ENCODE measurements at places on chromosomes 16 and 17.

DNA sequence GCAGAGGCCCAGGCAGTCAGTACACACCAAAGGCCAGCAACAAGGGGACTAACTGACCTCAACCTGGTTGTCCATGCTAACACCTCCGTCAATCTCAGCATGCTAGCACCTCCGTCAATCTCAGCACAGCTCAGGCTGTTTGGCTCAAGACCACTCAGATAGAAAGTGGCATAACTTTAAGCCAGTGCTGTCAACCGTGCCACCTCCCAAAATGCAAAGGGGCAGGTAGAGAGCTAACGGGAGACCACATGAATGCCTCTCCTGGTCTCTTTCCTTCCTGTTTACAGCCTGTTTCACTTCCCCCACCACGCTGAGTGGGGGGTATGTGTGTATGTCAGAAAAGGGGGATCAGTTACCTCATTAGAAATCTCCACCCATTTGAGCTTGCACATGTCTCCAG is 3.3 kb downstream of the UBTF start:
- DNase-seq, result no peak

- DNase-seq, result no peak
Observed at GRCh38 chr16:50550035-50550434, 1.8 kb downstream of the NKD1 start.

- DNase-seq, result no peak
Observed at GRCh38 chr17:82524540-82524939, 5.0 kb downstream of the FOXK2 start.

DNA sequence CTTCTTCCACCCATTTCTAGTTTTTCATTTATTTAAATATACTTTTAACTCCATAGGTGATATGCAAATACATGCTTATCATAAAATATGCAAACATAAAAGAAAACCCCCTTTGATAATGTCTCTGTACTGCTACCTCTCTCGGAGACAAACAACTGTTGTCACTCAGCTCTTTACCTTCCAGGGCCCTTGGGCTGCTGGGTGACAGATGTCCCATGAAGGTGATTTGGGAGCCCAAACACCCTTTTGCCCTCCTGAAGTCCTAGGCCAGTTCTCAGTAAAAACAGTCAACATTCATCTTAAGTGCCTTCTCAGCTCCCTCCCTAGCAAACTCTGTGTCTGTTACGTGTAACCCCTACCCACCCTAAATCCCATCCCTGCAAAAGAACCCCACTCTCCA is 37.5 kb downstream of the CHD9 start:
- DNase-seq, result no peak

- no peak for DNase-seq
Observed at GRCh38 chr17:82931699-82932517, 92.1 kb upstream of the ZNF750 start.

GRCh38 chr17:77502626-77503292 is 362.0 kb downstream of the SEC14L1 start:
- no peak for DNase-seq

DNA sequence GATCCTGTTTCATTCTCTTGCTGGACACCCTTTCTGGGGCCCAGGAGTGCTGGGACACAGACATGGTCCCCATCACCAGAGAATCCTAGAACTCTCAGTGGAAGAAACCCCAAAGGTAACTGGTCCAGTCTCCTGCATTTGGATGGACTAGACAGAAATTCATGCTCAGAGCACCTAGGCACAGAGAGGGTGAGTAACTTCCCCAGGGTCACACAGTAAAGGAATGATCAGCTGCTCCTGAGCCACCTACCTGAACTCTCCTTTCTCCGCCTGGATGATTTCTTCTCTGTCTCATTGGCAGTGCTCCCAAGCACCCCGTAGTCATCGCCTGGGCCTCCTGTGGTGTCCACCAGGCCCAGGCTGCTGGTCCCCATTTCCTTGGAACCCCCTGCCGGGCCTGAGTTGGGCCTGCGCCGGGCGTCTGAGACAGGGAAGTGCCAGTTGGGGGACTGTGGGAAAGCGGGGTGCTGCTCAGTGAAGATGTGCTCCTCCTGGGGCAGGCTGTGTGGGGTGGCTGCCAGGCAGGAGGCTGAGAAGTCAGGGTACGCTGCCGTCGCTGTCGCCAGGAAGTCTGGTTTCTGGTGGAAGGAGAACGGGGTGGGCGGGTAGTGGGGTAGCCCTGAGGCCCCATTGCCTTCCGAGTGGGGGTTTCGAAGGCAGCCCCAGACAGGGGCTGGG is 767 bp downstream of the MEOX1 start:
- DNase-seq, result no peak

DNA sequence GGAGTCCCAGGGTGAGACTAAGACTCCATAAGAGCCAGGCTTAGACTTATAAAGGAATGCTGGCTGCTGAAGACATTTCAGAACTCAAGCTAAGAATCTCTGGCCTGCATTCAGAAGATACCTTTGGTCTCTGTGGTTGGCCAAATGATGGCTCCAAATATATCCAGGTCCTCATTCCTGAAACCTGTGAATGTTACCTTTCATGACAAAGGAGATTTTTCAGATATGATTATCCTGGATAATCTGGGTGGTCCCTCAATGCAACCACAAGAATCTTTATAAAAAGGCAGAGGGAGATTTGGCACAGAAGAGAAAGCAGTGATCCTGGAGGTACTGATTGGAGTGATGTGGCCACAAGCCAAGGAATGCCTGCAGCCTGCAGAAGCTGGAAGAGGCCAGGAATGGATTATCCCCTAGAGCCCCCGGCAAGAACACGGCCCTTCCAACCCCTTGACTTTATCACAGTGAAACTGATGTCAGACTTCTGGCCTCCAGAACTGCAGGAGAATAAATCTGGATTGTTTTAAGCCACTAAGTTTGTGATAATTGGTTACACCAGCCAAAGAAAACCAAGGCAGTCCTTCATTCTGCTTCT is 253.3 kb downstream of the SLC39A11 start:
- DNase-seq, result no peak

- DNase-seq, result no peak
Observed at GRCh38 chr16:2969545-2970521, 685 bp downstream of the PAQR4 start.

DNA sequence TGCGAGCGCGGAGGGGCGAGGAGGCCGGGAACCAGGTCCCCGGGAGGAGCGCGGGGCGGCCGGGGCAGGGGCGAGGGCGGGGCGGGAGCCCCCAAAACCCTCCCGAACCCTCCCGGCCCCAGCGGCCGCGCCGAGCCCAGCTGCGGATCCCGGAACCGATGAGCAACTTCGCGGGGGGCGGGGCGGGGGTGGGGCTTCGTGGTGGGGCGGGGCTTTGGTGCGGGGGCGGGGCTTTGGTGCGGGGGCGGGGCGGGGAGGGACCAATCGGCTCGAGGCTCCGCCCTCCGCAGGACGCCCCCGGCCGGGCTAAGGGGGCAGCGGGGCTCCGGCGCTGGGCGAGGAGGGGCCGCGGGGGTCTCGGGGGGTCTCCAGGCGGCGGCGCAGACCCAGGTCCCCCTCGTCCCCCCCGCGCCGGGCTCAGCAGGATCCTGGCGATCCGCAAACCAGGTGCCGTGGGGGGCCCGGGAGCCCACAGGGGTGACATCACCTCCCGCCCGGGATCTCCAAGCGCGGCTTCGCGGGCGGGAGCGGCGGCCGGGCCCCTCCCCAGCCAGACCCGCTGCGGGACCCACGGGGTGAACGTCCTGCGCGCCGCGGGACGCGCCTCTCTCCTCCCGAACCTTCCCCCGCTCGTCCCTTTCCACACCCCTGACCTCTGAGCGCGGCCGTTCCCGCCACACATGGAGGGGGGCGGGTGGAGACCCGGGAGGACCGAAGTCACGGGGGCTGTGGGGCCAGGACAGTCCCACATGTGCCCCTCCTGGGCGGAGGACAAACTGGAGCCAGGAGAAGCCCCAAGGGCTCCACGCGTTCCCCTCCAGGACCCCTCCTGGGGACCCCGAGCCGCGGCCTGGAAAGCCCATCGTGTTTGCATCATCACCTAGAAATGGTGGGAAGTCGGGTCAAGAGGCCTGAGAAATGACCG is at the start of gene ABR:
Gene ABR, minus strand, starts transcription at position 164 of the 925 bp plus-strand sequence. CDS start 254 bp downstream, outside the sequence.
- no peak for DNase-seq

DNA sequence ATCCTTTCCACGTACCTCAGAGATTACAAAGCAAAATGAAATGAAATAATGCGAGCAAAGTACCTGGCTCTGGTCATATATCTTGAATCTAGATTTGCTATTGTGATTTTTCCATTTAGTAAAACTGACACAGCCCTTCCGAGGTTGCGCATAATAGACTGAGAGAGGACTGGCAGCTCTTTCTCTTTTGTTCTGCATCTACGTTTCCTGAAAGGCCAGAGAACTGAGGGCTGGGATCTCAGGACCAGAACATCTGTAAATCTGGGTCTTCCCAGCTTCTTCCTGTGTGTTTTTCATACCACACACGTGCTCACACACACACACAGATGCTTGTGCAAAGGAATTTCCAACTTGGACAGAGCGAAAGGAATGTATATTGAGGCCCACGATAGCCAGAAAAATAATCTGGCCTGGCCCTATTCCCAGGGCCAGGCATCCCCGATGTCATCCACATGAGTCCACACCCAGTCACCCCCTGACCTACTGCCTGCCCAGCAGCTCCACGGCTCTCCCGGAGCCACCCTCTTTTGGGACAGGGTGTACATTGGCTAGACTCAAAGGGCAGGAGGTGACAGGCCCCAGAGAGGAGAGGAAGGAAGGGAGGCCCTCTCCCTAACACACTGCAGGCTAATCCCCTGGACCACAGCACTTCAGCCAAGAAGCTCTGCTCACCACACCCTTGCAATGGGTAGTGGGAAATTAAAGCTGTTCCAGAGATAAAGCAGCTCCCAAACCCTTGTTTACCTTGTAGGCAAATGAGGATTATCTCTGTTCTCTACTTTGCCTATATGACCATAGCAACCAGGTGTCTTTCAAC is 41.8 kb downstream of the NOL11 start:
- no peak for DNase-seq

DNA sequence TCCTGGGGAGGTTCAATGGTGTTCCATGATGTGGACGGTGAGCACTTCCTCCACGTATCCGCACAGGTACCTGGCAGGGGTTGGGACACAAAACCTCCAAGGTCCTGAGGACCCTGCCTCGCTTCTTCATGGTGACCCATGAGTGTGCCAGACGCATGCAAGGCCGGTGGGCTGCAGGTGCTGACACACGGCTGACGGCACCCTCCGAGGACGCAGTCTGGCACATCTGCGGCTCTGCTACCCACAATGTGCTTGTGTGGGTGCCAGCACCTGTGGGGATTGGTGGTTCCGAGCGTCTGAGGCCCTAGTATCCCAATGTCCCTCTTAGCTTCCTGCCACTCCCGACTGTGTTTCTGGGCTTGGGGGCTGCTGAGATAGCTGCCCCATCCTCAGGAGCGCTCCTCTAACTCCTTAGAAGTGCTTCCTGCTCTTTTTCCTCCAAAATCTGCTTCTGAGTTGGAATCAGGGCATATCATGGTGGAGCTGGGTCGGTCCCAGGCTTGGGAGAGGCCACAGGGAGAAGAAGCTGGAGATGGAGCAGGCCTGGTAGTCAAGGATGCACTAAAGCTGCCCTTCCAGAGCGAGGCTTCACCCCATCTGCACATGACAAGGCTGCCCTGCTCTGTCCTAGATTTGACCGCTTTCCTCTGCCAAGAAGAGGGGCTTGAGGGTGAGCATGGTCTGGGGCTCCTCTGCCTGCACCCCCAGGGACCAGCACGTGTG is 1.6 kb downstream of the CYGB start:
- DNase-seq, result no peak

DNA sequence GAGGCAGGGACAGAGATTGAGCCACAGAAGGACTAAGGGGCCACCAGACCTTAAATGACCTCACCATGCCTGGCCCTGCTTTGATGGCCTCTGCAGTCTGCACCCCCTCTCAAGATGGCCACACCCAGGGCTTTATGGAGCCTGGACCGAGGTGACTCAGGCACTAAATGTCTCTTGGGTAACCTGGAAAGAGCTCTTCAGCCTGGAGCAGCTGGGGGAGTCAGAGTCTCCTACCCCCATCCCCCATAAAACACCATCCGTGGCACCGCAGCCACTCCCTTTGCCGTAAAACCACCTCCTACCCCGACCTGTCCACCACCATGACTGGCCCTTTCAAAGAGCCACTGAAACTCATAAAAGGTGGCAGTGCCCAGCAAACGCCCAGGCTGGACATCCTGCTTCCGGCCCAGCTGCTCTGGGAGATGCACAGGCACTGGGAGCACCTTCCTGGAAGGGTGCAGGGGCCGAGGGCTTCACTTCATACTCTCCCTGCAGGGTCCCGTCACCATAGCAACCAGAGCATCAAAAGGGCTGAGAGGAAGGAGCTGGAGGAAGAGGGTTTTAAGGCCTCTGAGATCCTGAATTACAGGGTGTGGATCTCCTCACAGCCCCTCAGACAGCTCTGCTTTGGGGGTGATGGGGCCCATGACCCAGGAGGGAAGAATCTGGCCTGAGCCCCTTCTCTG is 22.3 kb downstream of the FOXN1 start:
- no peak for DNase-seq

- no peak for DNase-seq
Observed at GRCh38 chr16:30437511-30438046, 7.7 kb upstream of the DCTPP1 start.

- DNase-seq, result no peak
Observed at GRCh38 chr17:83170571-83171260, 91.3 kb downstream of the METRNL start.
